Stromal cell of bone marrow (primary cell): ENCODE measurements at places on chromosomes 1 and 21.

DNA sequence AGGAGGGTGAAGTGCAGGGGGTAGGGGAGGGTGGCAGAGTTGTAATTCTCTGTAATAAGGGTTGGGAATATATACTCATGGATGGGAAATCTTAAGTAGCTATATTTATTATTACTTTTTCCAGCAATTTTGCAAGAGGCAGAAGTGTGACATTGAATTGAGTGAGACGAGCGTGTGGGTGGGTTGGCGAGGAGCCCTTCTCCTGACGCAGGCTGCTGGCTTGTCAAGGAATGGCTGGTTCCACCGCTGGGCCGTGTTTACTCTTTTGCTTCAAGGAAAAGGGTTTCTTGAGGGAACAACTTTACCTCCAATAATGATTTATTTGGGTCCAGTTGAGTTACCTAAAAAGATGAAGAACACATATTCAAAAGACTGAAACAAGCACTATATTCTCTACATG lies 17.9 kb upstream of the DMRTA2 start:
- no peak for DNase-seq

DNA sequence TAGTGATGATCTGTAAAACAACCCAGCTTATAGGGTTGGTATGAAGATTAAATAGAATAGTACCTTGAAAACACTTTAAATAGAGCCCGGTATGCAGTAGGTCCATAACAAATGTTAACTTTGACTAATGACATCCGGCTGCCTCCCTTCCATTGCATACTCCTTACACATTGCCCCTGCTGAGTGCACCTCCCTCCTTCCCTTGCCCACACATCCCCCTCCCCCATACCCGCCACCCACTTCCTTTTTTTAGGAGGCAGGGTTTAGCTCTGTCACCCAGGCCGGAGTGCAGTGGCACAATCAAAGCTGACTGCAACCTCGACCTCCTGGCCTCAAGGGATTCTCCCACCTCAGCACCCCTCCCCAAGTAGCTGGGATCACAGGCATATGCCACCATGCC lies 24.4 kb upstream of the ZC3H12A start:
- no peak for DNase-seq

DNA sequence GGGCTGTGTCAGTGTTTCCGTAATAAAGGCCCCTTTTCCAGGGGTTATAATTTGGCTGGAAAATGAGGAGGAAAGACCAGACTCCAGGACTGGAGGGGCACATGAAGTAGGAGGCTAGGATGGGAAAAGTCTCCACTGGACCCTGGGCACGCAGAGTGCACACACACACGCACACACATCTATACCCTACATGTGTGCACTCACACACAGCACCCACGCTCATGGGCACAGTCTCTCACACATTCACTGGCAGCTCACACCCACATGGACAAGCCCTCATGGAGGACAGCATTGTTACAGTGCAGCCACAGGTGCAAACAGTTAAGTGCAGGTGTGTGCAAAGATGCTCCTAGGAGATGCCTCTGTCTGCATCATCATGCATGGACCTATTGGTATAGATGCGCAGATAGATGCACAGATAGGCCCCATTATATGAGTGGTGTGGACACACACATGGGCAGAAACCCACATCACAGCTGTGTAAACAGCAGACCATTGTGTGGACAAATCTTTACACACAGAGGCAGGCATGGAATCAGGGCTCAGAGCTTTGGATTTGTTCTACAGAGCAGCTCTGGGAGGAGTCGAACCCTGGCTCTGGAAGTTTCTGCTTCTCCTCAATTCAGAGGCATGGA lies 9.1 kb upstream of the RUNX3 start:
- no peak for DNase-seq

GRCh38 chr1:10676963-10677362 lies 119.5 kb downstream of the CASZ1 start:
- no peak for DNase-seq

DNA sequence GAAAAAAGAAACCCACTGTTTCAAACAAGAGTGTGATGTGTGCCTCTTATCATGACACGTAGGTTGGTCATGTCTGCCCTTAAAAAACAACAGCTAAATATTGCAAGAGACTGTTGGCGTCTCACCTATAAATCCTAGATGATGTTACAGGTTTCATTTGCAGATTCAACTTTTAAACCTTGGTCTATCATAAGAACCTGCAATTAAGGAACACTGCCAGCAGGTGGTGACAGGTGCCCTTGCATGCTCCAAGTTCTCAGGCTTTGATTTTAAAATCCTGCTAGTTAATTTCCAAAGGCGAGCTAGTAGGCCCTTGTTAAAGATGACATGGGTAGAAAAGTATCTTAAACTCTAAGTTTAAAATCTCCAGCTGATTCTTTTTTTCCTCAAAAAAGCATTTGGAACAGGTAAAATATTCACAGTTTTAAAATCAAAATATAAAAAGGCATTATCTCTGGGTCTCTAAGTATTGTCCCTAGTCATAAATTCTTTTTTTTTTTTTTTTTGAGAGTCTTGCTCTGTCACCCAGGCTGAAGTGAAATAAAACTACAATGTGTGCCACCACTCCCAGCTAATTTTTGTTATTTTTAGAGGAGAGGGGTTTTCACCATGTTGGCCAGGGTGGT lies 39.1 kb downstream of the CLSTN1 start:
- DNase-seq = no peak

GRCh38 chr21:17799414-17800164 lies 19.6 kb downstream of the C21orf91 start:
- DNase-seq = no peak

- DNase-seq = no peak
Observed at GRCh38 chr1:59438058-59438560, 141.2 kb downstream of the FGGY start.

DNA sequence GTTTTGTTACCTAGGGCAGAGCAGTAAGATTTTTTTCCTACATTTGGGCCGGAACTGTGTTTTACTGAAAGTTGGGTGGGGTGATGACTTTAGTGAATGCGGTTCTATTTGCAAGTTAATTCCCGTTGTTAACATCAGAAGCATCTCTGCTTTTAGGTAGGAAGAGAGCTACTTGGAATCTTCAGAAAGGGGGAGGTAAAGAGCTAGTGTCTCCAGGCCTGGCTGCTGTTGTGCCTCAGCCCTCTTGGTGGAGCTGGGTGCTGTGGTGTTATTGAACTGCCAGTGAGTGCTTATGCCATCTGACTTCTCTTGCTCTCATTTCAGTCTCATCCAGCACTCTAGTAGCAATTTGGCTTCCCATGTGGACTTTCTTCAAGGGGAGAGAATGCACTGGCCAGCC lies 3.4 kb downstream of the KDM4A start:
- DNase-seq = no peak

DNA sequence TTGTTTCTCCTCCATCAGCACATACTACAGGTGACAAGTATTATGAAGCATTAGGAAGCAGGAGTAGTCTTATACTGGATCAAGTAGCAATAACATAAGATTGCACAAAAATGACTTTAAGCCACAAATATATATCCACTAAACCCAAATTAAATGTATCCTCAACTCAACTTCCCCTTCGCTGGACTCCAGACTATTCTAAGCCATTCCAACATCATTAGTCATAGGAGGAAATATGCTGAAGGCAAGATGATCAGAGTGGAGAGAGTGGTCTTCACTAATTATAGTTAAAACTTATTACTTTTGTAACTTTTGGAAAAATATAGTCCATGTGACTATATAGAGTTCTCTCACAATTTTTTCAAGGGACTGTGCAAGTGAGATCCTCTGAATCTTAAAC lies 390.7 kb upstream of the ZP4 start:
- DNase-seq = no peak

GRCh38 chr1:207084701-207085180 lies 3.9 kb upstream of the C4BPB start:
- no peak for DNase-seq

- DNase-seq = no peak
Observed at GRCh38 chr1:219402925-219403324, 210.0 kb downstream of the ZC3H11B start.

DNA sequence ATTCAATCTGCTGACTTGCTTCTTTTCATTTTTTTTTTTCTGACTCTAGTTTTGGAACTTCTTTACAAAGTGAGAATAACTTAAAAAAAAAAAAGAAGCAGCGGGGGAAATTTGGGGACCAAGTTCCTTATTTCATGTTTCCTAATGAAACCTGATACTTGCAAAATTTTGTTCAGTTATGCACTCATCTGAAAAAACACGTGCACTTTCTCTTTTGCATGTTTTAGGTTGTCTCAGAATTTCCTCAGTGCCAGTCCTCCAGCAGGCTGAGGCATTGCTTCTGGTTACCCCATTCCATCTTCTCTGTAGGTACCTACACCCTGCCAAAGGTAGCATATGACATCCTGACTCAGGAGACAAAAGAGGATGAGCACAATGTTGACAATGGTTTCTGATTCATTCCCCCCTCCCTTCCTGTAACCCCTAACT lies 299.7 kb downstream of the GRIK1 start:
- no peak for DNase-seq

GRCh38 chr1:46613661-46614603 lies 2.7 kb downstream of the MOB3C start:
- peak; percentile 66 for DNase-seq

GRCh38 chr1:210237479-210237878 lies 4.9 kb downstream of the SERTAD4 start:
- DNase-seq = no peak

DNA sequence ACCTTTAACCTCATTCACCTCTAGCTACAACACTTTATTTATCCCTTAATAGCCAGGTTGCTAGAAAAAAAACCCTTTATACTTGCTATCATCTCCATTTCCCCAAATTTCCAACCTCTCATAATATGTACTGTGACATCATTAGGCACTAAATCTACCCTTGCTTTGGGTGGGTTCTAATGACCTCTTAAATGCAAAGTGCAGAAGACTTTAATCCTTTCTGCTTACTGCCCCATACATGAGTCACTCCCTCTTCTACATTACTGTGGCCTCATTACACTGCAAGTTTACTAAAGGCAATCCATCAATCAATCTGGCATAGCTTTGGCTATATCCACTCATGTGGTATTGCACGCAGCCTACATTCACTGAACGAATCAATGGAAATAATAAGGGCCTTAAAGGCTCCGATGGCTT lies 353.3 kb downstream of the SMYD3 start:
- no peak for DNase-seq

DNA sequence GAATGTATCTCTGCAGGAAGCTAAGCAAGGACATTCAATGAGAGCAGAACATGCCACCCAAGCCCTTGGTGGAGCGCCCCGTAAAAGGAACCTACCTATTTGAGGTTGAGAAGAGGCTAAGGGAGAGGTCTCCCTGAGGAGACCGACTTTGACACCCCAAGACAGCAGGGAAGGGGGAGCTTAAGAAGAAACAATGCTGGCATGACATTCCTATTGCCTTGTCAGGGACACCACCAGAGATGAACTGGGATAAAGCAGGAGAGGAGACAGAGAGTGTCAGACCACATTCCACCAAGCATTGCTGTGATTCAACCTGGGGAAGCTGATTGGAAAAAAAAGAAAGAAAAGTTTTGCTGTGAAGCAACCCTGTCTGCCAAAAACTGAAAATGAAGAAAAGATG lies 13.3 kb upstream of the S100A2 start:
- no peak for DNase-seq
